Cerebellar nuclear complex (tissue), 1 donor: ENCODE measurements at places on chromosomes 13 and 19.

GRCh38 chr19:2428756-2429711 lies 1.6 kb upstream of the TIMM13 start:
- no peak for DNase-seq

DNA sequence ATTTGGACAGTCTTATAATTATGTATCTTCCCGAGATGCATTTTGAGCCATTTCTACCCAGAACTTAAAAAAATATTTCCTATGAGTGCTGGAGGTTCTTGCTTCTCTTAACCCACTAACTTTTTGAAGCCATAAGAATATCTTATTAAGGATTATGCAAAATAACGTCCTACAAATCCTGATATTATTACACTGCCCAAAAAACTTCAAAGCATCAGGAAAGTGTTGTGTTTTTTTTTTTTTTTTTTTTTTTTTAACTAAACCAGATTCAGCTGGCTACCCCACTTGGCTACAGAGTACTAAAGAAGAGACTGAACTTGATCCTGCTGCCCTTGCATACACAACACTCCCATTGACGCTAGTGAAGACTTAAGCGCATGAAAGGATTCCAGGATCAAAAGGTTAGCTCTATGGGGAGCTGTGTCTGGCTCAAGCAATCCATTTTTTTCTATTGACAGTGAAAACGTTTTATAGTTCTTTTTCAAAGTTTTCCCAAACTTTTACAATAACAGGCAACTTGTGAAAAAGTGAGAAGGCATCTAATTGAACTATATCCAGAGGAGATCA lies 141.4 kb downstream of the KCNRG start:
- DNase-seq = no peak

- no peak for DNase-seq
Measured at GRCh38 chr19:34118879-34119748, 53.2 kb upstream of the LSM14A start.

DNA sequence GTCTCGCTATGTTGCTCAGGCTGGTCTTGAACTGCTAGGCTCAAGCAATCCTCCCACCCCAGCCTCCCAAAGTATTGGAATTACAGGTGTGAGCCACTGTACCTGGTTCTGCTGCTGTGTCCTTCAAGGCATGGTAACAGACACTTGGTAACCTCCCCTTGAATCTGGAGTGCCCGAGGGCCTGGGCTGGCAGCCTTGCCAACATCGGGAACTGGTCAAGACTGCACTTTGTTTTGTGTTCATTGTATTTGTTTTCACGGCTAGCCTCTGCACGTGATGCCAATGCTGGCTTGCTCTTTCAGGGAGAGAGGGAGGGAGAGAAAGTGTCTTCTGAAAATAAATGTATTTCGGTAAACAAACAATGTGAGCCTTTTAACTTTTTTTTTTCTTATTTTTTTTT lies 12.0 kb downstream of the CERS4 start:
- no peak for DNase-seq

- DNase-seq = no peak
Measured at GRCh38 chr19:48844472-48844871, 8.2 kb upstream of the HSD17B14 start.
